Dermis microvascular lymphatic vessel endothelial cell (primary cell): ENCODE measurements at places on chromosomes 1 and 21.

DNA sequence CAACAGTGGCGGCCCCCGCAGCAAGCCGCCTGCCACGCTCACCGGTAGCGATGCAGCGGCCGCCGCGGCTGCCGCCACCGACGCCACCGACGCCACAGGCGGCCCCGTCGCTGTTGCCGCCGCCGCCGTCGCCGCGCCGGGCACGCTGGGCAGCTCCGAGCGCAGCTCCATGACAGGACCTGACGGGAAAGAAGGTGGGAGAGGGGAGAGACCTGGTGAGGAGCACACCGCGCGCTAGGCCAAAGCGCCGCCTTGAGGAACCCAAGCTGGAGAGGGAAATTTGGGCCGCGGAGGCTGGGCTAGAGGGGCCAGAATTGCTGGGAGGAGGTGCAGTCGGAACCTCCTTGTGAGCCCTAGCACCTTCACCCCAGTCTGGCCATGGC lies 1.9 kb downstream of the DMRTA2 start:
- no peak for DNase-seq

GRCh38 chr21:40331172-40331571 lies 463.9 kb downstream of the PCP4 start:
- DNase-seq: no peak

DNA sequence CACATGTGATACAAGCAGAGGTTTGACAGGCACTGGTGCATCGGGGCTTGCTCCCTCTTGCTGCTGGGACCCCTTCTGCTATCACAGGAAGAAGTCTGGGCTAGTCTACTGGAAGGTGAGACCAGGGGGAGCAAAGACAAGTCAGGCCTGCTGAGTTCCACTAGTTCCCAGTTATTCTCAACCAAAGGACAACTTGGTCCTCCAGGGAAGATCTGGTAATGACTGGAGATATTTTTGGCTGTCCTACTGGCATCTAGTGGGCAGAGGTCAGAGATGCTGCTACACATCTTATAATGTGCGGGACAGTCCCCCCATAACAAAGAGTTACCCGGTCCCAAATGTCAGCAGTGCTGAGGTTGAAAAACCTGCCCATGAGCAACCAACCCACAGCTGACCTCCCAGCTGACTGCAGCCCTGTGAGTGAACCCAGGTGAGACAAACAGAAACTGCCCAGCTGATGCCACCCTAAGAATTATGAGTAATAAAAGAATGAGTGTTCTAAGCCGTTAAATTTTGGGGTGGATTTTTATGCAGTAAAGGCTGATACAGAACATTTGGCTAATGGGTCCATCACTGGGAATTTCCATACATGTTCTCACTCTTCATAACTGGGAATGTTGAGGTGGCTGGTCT lies 71.6 kb downstream of the NENF start:
- DNase-seq: no peak

DNA sequence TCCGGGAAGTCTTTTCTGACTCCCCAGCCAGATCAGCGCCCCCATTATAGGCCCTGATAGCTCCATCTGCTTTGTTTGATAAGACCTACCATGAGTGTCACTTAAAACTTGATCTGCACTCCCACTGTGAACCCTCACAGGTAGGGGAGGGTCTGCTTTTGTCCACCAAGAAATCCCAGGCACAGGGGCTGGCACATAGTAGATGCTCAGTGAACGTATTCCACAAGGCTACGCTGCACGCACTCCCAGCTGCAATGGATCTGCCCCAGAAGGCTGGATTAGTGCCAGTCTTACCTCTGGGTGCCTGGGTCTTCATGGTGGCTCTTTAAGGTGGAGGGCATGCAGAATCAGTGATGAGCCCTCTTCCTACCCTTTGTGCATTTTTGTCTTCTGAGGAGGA lies 447.1 kb downstream of the PTPRU start:
- no peak for DNase-seq

- peak; percentile 53 for DNase-seq
Measured at GRCh38 chr1:203338335-203339036, 12.4 kb downstream of the FMOD start.

GRCh38 chr1:80066060-80066459 lies 1059.5 kb upstream of the ADGRL4 start:
- no peak for DNase-seq
